Parietal lobe (tissue), 2 donors: ENCODE measurements at places on chromosomes 13 and 19. TPM values are rescaled to one million over a fixed set of nuclear protein-coding genes. Genes with fewer than 3 reads are reported as not detected.

The TOMM40 gene
- 29.4 TPM for total RNA-seq

The MBD3L2 gene
- total RNA-seq, result not detected

The COMP gene
- total RNA-seq, result not detected

The ANGPTL8 gene
- not detected for total RNA-seq

The CEACAM3 gene
- total RNA-seq, result not detected

The EPS8L1 gene
- total RNA-seq, result 3.1 TPM

The NUMBL gene
- 39.8 TPM for total RNA-seq

The IGSF23 gene
- not detected for total RNA-seq

The ZNF836 gene
- 48.2 TPM for total RNA-seq

The CYP2F1 gene
- total RNA-seq, result not detected

The DIAPH3 gene
- 7.2 TPM for total RNA-seq

The CEACAM20 gene
- total RNA-seq, result not detected

The ZNF69 gene
- 65.7 TPM for total RNA-seq

The NKG7 gene
- 0.63 TPM for total RNA-seq

The ARL11 gene
- total RNA-seq, result not detected

The ICAM4 gene
- not detected for total RNA-seq

The CNN1 gene
- total RNA-seq, result not detected

The PLK5 gene
- total RNA-seq, result 0.31 TPM

The PLEKHJ1 gene
- total RNA-seq, result 36.6 TPM

The OXGR1 gene
- 0.31 TPM for total RNA-seq

The ZNF586 gene
- total RNA-seq, result 79.5 TPM

The IRGC gene
- total RNA-seq, result not detected

The GPR4 gene
- 0.31 TPM for total RNA-seq
